Right atrium auricular region (tissue), 2 donors: ENCODE measurements at places on chromosomes 5 and 9. TPM values are rescaled to one million over a fixed set of nuclear protein-coding genes. Genes with fewer than 3 reads are reported as not detected.
A peak's percentile ranks its signal among the peaks of the same experiment; 100 is the strongest.

DNA sequence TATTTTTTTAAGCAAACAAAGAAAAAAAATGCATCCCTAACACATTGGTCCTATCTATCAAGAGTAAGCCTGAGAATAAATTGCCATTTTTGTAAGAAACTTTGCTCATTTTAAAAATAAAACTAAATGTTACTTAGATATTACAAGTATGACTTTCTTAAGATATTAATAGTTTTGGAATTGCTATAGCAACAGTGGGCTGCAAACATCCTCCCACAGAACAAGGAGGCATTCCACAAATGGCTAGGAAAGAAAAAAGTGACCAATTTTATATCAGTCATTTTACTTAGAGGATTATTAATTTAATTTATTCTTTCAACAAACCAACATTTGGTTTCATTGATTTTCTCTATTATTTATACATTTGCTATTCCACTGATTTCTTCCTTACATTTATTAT is 63.7 kb downstream of the LURAP1L start:
- no peak overlapping the region for H3K4me3 ChIP-seq
- H3K4me1 ChIP-seq, result no peaks in the 10 kb centered on the region
- H3K36me3 ChIP-seq, result no peaks in the 10 kb centered on the region

GRCh38 chr5:622946-623522 is 10.9 kb downstream of the CEP72 start:
- no peak for DNase-seq
- H3K4me1 ChIP-seq, result no peaks in the 10 kb centered on the region
- H3K27ac ChIP-seq, result no peak overlapping the region
- H3K27me3 ChIP-seq, result no peaks in the 10 kb centered on the region

DNA sequence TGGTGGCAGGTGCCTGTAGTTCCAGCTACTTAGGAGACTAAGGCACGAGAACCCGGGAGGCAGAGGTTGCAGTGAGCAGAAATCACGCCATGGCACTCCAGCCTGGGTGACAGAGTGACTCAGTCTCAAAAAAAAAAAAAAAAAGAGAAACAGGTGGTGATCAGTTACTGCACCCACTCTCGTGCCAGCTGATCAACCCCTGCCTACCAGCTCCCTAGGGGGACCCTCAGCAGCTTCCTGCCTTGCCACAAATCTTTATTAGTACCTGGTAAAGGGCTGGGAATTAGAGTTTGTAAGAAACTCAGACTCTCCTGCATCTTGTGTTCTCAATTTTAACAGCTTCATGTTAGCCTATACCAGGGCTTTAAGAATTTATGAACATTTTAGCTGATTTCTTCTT is 914.9 kb downstream of the EFNA5 start:
- H3K27ac ChIP-seq, result no peak overlapping the region
- H3K36me3 ChIP-seq, result no peaks in the 10 kb centered on the region
- DNase-seq, result no peak
- H3K4me1 ChIP-seq, result no peaks in the 10 kb centered on the region
- H3K27me3 ChIP-seq, result no peaks in the 10 kb centered on the region

GRCh38 chr9:117718085-117718484 is 13.9 kb downstream of the TLR4 start:
- no peak overlapping the region for H3K27ac ChIP-seq
- no peak for DNase-seq
- H3K27me3 ChIP-seq, result no peaks in the 10 kb centered on the region

DNA sequence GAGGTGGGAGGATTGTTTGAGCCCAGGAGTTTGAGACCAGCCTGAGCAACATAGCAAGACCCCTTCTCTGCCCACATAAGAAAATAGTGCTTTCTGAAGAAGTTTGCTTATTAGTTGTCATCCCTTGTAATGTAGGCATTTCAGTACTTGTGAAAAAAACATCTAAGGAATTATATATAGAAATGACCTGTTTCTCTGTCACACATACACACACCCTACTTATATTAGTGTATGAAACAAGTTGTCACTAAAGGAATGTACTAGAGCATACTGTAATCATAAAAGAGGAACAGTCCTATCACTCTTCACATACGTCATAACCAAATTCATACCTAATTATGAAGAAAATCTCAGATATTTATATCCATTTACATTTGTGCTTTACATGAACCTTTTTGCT is 122.0 kb downstream of the NIPBL start:
- H3K27me3 ChIP-seq, result no peaks in the 10 kb centered on the region
- H3K36me3 ChIP-seq, result peaks cover 26% of the 10 kb centered on the region
- H3K27ac ChIP-seq, result no peak overlapping the region
- DNase-seq, result no peak

GRCh38 chr5:3092664-3093063 is 341.2 kb upstream of the IRX2 start:
- no peaks in the 10 kb centered on the region for H3K4me1 ChIP-seq
- H3K27ac ChIP-seq, result no peak overlapping the region
- DNase-seq, result no peak
- no peak overlapping the region for H3K4me3 ChIP-seq
- no peaks in the 10 kb centered on the region for H3K36me3 ChIP-seq

- DNase-seq, result no peak
- no peaks in the 10 kb centered on the region for H3K36me3 ChIP-seq
- H3K27me3 ChIP-seq, result no peaks in the 10 kb centered on the region
- no peaks in the 10 kb centered on the region for H3K4me1 ChIP-seq
- H3K27ac ChIP-seq, result no peak overlapping the region
- H3K4me3 ChIP-seq, result no peak overlapping the region
Observed at GRCh38 chr5:154228696-154229095, 38.2 kb downstream of the GALNT10 start.

GRCh38 chr9:6048039-6048438 is 32.6 kb upstream of the RANBP6 start:
- H3K4me3 ChIP-seq, result no peak overlapping the region
- no peaks in the 10 kb centered on the region for H3K36me3 ChIP-seq
- no peaks in the 10 kb centered on the region for H3K4me1 ChIP-seq
- H3K27me3 ChIP-seq, result no peaks in the 10 kb centered on the region

GRCh38 chr5:53478411-53479044 is 1.9 kb upstream of the FST start:
- no peaks in the 10 kb centered on the region for H3K27me3 ChIP-seq
- H3K27ac ChIP-seq, result no peak overlapping the region
- H3K4me1 ChIP-seq, result no peaks in the 10 kb centered on the region

GRCh38 chr9:106857811-106858470 is 5.0 kb upstream of the ZNF462 start:
- no peak for DNase-seq
- no peak overlapping the region for H3K4me3 ChIP-seq
- no peaks in the 10 kb centered on the region for H3K27me3 ChIP-seq
- H3K36me3 ChIP-seq, result no peaks in the 10 kb centered on the region

- H3K4me3 ChIP-seq, result no peak overlapping the region
- no peak overlapping the region for H3K27ac ChIP-seq
- H3K36me3 ChIP-seq, result no peaks in the 10 kb centered on the region
- H3K4me1 ChIP-seq, result no peaks in the 10 kb centered on the region
- DNase-seq, result peak; percentile 42
Observed at GRCh38 chr9:138044485-138045383, 167.2 kb downstream of the CACNA1B start.

- H3K4me1 ChIP-seq, result no peaks in the 10 kb centered on the region
- no peak overlapping the region for H3K27ac ChIP-seq
- DNase-seq, result no peak
- no peaks in the 10 kb centered on the region for H3K36me3 ChIP-seq
- no peaks in the 10 kb centered on the region for H3K27me3 ChIP-seq
Observed at GRCh38 chr5:57618767-57619381, 136.3 kb upstream of the ACTBL2 start.

DNA sequence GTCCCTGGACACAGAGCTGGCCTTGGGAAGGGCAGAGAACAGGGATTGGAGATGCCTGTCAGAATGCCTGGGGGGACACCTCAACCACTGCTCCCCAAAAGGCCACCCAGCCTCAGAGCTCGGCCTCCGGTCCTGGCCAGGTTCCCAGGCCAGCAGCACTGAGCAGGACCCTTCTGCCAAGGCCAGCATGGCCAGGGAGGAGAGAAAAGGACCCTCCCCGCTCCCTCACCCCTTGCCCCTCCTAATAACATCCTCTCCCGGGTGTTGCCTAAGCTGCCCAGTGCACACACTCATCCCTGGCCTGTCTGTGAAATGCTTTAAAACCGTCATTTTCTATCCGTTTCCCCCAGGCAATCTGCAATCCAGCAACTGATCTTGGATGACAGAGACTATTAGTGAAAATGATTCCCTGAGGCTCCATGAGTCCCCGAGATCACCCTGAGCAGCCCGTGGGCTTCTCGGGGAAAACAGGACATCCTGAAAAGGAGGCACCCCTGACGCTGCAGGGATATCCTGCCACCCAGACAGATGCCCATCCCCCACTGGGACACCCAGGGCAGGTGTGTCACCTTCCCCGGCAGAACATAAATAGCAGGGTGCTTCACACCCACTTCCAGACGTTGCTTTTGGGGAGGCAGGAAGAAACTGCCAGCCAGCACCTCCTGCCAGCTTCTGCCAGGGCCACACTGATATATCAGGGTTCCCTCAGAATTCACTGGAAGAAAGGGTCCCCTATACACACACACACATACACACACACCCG is 75.3 kb downstream of the ADAMTS2 start:
- DNase-seq, result no peak
- no peaks in the 10 kb centered on the region for H3K4me1 ChIP-seq
- no peak overlapping the region for H3K4me3 ChIP-seq
- H3K27ac ChIP-seq, result peak overlapping the region; percentile 63
- H3K36me3 ChIP-seq, result no peaks in the 10 kb centered on the region

DNA sequence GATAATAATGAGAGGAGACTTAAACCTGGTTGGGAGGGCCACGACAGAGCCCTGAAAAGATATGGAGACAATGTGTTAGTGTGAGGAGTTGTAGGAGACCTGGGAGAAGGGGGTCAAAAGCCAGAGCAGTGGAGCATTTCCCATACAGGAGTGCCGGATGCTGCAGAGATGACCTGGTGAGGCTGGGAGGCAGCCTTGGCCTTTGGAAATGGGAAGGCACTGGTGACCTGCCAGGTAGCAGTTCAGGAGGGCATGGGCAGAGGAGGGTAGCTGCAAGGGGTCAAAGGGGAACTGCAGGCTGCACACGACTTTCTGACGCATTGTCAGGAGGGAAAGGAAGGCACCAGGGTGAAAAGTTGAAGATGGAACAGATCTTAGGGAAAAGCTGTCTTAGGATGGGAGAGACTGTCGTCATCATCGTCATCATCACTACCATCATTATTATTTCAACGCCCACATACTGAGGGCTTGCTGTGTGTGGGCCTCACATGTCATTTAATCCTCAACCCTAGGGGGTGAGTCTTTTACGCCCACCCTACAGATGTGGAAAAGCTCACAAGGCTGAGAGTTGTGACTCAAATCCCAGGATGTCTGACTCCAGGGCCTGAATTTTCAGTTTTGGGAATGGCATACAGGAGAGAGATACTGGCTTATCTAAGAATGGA is 13.3 kb downstream of the ARAP3 start:
- peaks cover 5% of the 10 kb centered on the region for H3K36me3 ChIP-seq
- H3K27ac ChIP-seq, result no peak overlapping the region
- DNase-seq, result no peak
- H3K4me1 ChIP-seq, result no peaks in the 10 kb centered on the region
- no peak overlapping the region for H3K4me3 ChIP-seq
- no peaks in the 10 kb centered on the region for H3K27me3 ChIP-seq

- H3K36me3 ChIP-seq, result no peaks in the 10 kb centered on the region
- no peak overlapping the region for H3K4me3 ChIP-seq
- DNase-seq, result no peak
- H3K27ac ChIP-seq, result no peak overlapping the region
Observed at GRCh38 chr5:56066931-56067450, 72.2 kb upstream of the IL6ST start.

GRCh38 chr9:73234008-73234360 is 82.3 kb downstream of the ANXA1 start:
- no peak overlapping the region for H3K4me3 ChIP-seq
- H3K27me3 ChIP-seq, result no peaks in the 10 kb centered on the region
- DNase-seq, result no peak
- no peak overlapping the region for H3K27ac ChIP-seq
- H3K36me3 ChIP-seq, result no peaks in the 10 kb centered on the region
- no peaks in the 10 kb centered on the region for H3K4me1 ChIP-seq

DNA sequence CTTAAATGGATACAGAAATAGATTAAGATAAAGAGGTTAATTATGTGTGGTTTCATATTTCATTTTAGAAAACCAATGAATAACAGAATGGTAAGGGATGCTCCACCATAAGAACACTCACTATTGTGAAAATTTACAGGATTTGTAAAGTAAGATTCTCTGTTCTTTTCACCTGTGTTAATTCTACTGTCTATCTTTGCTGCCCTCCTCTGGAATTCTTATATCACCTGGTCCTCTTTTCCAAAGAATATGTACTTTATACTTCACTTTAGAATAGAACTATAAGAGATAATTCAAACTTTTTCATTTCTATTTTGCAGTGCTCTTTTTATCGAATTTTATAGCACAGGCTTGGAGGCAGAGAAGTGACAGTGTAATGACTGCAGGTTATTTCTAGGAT is 213.4 kb downstream of the LURAP1L start:
- H3K4me3 ChIP-seq, result no peak overlapping the region
- H3K27ac ChIP-seq, result no peak overlapping the region
- no peaks in the 10 kb centered on the region for H3K4me1 ChIP-seq
- DNase-seq, result no peak
- no peaks in the 10 kb centered on the region for H3K36me3 ChIP-seq

DNA sequence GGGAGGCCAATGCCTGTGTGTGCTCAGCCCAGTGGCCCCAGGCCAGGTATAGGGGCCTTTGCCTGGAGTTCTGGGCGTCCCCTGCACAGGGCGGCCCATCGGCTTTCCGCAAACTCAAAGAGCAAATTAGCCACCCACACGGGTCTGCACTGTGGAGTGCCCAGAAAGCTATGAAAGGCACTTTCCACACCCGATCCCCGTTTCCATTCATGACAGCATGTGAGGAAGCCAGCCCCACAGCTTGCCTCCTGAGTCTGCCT is 5.2 kb downstream of the DBH start:
- no peaks in the 10 kb centered on the region for H3K4me1 ChIP-seq
- no peak overlapping the region for H3K27ac ChIP-seq
- H3K36me3 ChIP-seq, result no peaks in the 10 kb centered on the region
- no peaks in the 10 kb centered on the region for H3K27me3 ChIP-seq
- DNase-seq, result no peak

- H3K4me3 ChIP-seq, result no peak overlapping the region
- no peaks in the 10 kb centered on the region for H3K27me3 ChIP-seq
- H3K4me1 ChIP-seq, result no peaks in the 10 kb centered on the region
Observed at GRCh38 chr9:77899679-77900354, 131.8 kb downstream of the GNAQ start.

DNA sequence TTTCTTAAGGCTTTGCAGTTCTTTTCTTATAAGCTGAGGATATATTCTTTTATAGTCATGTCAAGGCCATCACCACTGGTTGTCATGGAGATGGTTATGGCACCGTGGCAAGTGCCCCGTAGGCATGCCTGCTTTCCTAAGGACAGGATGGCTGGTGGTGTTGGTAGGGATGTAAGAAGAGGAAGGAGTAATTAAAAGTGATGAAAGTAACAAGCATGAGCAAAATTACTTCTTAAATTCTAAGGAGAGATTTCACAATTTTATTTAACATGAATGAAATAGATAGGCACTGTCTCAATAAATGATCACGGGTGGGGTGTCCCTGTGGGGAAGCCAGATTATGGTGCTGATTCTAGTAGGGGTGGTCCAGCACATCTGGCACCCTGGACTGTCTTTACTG is 290.2 kb upstream of the KLF4 start:
- no peaks in the 10 kb centered on the region for H3K4me1 ChIP-seq
- H3K27ac ChIP-seq, result no peak overlapping the region
- H3K36me3 ChIP-seq, result no peaks in the 10 kb centered on the region
- H3K4me3 ChIP-seq, result no peak overlapping the region

The NMUR2 gene
- not detected for total RNA-seq

The COQ4 gene
- total RNA-seq, result 31.4 TPM

The GRM6 gene
- total RNA-seq, result not detected

The CDX1 gene
- total RNA-seq, result not detected

The RMRP gene
- not detected for total RNA-seq

The LPAR1 gene
- 20.2 TPM for total RNA-seq

The MEF2C gene
- 36.1 TPM for total RNA-seq

The LNPEP gene
- 60.0 TPM for total RNA-seq

The PTTG1 gene
- total RNA-seq, result 4.0 TPM
